ENCODE measurements at places on chromosomes 11 and 22.
A peak's percentile ranks its signal among the peaks of the same experiment; 100 is the strongest.

DNA sequence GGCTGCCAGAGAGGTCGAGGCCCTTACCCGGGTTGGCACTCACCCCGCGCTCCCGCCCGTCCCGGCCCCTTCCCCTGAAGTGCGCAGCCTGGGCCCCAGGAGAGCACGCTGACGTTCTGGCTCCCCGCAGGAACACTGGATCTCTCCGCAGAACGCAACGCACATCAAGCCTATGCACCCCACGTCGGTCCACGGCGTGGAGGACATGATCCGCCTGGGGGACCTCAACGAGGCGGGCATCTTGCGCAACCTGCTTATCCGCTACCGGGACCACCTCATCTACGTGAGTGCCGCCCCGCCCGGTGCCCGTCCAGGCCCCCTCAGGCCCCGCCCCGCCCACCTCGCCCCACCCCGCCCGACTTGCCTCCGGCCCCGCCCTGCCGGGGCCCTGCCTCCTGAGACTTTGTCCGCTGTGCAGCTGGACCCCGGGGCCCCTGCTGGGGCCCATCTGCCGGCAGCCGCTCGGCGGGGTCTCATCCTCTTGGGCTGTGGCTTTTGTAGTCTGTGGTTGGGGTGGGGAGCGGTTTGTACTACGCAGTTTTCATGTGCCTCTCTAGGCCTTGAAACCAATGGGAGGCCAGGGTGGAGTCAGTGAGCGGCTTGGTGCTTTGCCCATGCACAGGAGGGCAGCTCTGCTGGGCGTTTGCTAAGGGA, 19.7 kb downstream of the MYO7A start:
- peak; percentile 10 for DNase-seq

- DNase-seq: no peak
Observed at GRCh38 chr11:113664069-113664980, 41.8 kb downstream of the TMPRSS5 start.

DNA sequence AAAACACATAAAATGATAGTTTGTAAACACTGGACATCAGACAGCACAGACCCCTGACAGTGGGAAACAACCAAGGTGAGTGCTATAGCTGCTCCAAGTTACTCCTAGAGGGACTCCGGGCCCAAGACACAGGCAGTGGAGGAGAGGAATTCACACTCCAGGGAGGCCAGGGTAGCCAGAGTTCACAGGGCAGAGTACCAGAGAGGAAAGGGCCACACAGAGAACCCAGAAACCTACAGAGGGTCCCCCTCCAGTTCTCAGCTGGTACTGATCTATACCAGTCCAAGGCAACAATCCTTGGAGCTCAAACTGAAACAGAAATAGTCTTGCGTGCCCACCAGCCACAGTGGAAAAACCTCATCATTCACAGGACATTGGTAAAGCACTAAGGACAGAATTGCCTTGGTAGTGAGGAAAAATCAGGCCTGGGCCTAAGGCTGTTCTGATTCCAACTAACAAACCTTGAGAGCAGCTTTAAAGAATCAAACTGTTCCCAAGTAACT, 7.6 kb downstream of the VPS37C start:
- no peak for DNase-seq

DNA sequence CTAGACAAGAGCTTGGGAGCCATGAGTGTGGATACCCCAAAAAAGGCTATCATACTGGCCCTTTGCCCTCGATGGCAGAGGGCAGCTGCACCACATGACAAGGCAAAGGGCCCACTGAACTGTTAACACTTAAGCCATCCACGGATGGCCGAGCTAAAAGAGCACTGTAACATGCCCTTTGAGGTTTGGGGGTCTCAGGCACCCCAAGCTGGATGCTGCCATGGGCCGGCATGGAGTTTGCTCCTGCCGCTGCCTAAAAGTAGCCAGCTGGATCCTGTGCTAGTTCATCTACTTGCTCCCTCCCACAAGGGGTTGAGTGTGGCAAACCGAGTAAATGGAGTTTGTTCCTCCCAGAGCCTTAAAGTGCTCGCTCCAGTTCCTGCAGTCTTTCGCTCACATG, 383.2 kb upstream of the LRRC4C start:
- DNase-seq: no peak

DNA sequence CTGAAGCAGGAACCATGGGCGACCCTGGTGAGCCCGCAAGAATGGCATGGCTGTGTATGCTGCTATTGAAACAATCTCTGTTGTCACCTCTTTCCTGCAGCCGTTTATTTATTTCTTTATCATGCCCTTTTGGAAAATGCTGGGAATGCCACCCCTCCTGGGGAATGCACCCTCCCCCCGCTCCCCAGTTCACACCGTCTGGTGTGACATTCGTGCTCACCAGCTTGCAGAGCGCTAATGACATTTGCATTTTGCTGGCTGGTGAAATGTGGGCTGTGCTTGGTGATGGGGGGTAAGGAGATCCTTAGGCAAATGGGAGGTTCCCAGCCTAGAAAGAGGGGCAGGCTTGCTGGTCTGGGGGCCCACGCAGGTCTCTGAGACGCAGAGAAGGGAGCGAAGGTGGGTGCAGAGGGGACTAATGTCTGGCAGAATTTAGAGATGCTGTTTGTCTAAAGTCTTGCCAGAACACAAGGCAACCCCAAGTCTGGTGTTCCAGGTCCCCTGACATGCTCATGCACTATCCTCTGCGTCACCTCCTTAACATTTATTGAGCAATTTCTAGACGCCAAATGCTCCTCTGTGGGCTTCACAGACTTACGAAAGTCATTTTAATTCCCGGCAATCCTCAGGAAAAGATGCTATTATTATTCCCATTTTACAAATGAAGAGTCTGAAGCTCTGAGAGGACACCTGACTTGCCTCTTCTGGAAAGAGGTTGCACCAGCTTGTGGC, 91.7 kb downstream of the TP53I11 start:
- no peak for DNase-seq

- no peak for DNase-seq
Observed at GRCh38 chr22:28574159-28574788, 105.4 kb downstream of the TTC28 start.

GRCh38 chr11:67628710-67629385, 889 bp downstream of the NUDT8 start:
- DNase-seq: no peak

- no peak for DNase-seq
Observed at GRCh38 chr11:58227956-58228615, 632 bp downstream of the OR10Q1 start.

GRCh38 chr11:85459304-85459703, 167.8 kb downstream of the DLG2 start:
- no peak for DNase-seq

DNA sequence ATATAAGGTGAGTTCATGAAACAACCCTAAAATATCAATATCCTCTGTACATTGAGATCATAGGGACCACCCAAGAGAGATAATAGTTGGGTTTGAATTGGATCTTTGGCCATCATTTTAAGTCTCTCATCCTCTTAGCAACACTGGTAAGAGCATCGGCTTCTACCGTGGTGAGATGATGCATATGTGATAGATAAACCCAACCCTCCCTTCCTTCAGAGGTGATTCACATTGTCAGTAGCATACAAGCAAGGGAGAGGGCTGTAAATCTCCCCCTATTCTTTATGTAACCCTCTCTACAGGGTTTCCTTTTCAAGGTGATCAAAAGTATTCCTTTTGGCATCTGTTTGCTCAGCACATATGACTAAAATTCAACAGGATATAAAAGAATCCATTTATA, 102.4 kb upstream of the MTMR2 start:
- DNase-seq: no peak

DNA sequence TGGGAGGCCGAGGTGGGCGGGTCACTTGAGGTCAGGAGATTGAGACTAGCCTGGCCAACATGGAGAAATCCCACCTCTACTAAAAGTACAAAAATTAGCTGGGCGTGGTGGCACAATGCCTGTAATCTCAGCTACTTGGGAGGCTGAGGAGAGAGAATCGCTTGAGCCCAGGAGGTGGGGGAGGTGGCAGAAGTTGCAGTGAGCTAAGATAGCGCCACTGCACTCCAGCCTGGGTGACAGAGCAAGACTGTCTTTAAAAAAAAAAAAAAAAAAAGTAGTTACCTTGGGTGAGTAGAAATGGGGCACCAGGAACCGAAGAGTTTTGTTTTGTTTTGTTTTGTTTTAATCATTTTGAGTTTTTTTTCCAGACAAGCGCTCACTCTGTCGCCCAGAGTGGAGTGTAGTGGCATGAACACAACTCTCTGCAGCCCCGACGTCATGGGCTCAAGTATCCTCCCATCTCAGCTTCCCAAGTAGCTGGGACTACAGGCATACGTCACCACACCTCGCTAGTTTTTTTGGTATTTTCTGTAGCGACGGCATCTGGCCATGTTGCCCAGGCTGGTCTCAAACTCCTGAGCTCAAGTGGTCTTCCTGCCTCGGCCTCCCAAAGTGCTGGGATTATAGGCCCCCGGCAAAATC, 15.8 kb downstream of the THAP12 start:
- DNase-seq: no peak

GRCh38 chr11:73942010-73942409, 8.8 kb upstream of the DNAJB13 start:
- no peak for DNase-seq

- no peak for DNase-seq
Observed at GRCh38 chr11:126391970-126392632, 36.6 kb downstream of the ST3GAL4 start.

DNA sequence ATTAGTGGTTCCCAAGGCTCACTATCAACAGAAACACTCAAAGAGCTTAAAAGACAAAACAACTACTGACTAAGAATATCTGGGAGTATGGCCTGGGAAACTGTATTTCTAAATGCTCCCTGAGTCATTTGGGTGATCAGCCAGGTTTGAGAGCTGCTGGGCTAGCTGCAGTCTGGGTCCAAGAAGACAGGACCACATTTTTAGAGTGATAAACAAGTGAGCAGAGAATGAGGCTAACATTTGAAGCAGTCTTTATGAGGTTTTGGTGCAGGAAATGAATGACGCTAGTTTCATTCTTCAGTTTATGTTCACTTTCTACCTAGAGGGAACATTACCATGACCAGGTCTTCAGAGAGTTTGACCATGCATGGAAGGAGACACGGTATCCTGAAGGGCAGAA, 97.7 kb downstream of the TEAD1 start:
- no peak for DNase-seq

GRCh38 chr11:96219981-96220623, 122.9 kb downstream of the MAML2 start:
- no peak for DNase-seq

GRCh38 chr11:121741351-121741760, 288.6 kb upstream of the SORL1-AS1 start:
- no peak for DNase-seq

- no peak for DNase-seq
Observed at GRCh38 chr11:66417000-66417399, 3.8 kb upstream of the NPAS4 start.

GRCh38 chr11:16678466-16679116, 59.9 kb upstream of the C11orf58 start:
- no peak for DNase-seq

- DNase-seq: no peak
Observed at GRCh38 chr22:39171623-39172264, 19.3 kb upstream of the CBX7 start.

DNA sequence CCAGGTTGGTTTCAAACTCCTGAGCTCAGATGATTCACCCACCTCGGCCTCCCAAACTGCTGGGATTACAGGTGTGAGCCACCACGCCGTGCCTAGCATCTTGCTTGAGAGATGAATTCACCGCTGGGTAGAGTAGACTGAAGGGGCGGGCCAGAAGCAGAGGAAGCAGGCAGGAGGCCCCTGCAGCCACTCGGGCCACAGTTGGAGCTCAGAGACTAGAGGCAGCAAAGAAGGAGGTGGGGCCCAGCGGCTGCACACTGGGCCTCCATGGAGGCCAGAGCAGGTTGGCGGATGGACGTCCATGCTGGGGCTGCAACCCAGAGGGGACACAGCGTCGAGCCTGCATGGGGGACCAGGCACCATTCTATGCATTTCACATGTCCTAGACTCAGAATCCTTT, 88.4 kb upstream of the FGF3 start:
- no peak for DNase-seq

- no peak for DNase-seq
Observed at GRCh38 chr22:37075822-37076433, 24.4 kb downstream of the KCTD17 start.

DNA sequence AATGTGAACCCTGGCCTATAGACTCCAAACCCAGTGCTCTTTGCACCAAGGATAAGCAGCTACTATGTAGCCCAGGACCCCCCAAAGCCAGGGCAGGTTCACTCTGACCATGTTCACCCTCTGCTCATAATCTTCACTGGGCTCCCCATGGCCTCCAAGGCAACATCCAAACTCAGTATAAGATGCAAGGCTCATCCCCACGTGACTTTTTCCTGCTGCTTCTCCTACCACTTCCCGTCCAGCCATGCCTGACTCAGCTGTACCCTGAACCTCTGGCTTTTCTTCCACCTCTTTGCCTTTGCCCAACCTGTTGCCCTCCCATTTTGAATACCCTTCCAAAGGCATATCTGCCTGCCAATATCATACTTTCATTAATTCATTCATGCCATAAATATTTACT, 27.8 kb downstream of the PDE2A start:
- no peak for DNase-seq

DNA sequence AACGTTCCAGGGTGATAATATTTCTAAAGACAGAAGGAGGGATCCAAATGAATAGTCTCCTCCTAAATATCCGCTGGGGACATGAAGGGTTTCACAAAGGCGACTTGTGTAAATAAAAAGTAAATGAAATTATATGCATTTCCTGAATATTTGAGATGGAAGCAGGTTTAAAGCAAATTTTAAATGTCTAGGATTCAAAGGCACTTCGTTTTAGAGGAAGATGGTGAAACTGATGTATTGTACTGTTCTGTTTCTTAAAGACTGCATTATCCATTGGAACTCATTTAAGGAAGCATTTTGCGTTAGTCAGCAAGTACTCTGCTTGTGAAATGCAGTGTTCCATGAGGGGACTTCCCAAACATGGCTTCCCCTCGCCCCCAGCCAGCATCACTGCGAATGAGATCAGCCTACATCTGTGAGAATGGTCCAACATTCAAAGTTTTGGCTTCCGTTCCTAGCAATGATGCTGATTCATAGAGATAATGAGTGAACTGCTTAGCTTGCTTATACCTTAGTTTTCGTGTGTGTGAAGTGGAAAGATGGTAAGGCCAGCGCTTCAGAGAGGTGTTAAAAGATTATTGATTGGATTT, 1.5 kb downstream of the RAB39A start:
- DNase-seq: no peak

- no peak for DNase-seq
Observed at GRCh38 chr11:71248656-71249055, 3.7 kb downstream of the SHANK2 start.

DNA sequence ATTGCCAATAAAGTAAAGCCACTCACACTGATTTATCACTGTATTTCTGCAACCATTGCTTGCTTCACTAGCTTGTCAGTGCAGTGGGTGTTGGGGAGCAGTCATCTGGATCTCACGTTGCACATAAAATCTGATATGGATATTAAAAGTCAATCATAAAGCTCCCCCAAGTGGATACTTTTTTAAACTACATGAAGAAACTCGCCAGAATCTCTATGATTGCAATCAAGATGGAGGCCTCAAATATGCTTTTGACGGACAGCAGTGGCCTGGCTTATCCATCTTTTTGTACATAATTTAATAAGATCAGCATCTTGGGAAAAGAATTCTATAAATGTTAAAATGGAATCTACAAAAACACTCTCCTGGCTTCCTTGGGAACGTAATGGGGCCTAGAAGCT, 137.7 kb downstream of the WT1 start:
- DNase-seq: no peak

GRCh38 chr11:65492637-65493366, 6.0 kb upstream of the MALAT1 start:
- DNase-seq: no peak
